Right renal cortex interstitium (tissue), 3 donors: ENCODE measurements at places on chromosomes 16 and 17. TPM values are rescaled to one million over a fixed set of nuclear protein-coding genes. Genes with fewer than 3 reads are reported as not detected.

DNA sequence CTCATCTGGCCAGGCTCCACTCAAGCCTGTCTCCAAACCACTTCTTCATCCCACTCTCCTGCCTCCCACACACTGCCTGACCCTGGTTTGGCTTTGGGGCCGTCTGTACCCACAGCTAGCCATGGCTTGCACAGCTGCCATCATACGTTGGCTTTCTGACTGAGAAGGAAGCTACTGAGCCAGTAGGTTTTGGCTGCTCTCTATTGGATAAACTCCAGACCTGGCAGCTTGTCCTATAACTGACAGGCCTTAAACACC, 3.9 kb downstream of the MIF4GD start:
- no peak for DNase-seq

- DNase-seq = no peak
These were observed 341.0 kb downstream of the SEC14L1 start for GRCh38 chr17:77481476-77482374.

MFSD6L gene
- polyA plus RNA-seq = 3.5 TPM

- DNase-seq = no peak
These were observed 143.9 kb upstream of the HS3ST2 start for GRCh38 chr16:22670044-22670536.

GRCh38 chr16:4347765-4348509, 3.2 kb downstream of the PAM16 start:
- no peak for DNase-seq

GRCh38 chr17:67044940-67045339, 586 bp downstream of the CACNG1 start:
- no peak for DNase-seq

DNA sequence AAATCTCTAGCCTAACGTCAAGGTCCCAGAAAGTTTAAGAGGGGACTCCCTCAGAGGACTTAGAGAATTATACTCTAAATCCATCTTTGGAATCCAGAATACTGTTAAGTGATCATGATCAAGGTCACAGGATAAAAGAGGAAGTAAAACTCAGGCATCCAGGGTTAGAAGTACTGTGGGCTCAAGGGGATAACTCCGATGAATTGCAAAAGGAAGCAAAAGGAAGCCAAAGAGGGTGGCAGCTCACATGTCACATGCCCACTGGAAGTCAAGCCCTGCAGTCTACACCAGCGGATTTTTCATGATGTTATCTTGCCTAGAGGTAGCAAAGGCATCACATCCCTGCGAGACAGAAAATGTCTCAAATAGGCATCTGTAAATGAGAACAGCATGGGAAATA, 3.8 kb downstream of the ZNF821 start:
- no peak for DNase-seq

DNA sequence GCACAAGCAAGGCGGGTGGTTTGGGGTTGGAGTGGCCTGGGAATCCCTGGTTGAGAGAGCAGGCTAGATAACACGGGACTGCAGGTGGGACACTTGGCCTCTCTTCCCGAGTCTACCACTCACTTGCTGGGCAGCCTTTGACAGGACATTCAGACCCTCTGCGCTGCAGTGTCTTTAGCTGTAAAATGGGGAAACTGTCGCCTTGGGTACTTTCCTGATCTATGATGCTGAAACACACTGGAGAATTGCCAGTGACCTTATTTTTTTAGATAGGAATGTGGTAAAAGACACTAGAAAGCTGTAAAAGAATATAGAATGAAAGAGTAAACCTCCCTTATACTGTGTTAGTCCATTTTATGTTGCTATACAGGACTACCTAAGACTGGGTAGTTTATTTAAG, 30.5 kb downstream of the KSR1 start:
- no peak for DNase-seq

DNA sequence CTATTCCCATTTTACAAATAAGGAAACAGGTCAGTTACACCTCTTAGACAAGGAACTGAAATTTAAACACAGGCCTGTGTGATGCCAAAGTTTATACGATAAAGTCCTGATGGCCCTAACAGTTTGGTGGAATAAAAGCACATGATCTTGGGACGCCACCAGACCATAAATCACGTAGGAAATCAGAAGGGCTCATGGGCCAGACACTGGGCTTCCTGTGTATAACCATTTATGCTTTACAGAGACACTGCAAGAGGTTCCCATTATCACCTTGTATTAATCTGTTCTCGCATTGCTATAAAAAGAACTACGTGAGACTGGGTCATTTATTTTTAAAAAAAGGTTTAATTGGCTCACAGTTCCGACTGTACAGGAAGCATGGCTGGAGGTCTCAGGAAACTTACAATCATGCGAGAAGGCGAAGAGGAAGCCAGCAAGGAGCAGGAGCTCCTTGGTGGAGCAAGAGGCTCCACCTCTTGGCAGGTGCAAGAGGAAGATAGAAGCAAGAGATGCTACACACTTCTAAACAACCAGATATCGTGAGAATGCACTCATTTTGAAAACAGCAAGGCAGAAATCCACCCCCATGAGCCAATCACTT, 124.0 kb upstream of the MON1B start:
- no peak for DNase-seq

DNA sequence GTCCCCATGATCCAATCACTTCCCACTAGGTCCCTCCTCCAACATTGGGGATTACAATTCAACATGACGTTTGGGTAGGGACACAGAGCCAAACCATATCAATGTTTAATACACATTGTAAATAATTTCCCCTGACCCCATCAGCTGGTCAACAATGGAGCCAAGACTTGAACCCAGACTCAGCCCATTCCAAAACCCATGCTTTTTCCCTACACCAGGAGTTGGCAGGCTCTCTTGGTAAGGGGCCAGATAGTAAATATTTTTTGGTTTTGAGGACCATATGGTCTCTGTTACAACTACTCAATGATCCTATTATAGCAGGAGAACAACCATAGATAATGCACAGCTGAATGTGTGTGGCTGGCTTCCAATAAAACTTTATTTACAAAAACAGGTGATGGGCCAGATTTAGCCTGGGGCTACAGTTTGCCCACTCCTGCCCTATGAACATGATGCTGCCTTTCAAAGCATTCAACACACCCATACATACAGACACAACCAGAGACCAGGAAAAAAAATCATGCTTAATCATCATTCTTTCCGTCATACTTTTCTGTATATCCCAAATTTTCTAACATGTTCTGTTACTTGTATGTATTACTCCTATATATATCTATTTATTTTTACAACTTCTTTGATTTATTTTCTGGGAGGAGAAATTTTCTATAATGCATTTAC, 22.1 kb upstream of the MSI2 start:
- DNase-seq = no peak

- DNase-seq = no peak
These were observed 46.0 kb downstream of the TNRC6A start for GRCh38 chr16:24775455-24775854.

DNA sequence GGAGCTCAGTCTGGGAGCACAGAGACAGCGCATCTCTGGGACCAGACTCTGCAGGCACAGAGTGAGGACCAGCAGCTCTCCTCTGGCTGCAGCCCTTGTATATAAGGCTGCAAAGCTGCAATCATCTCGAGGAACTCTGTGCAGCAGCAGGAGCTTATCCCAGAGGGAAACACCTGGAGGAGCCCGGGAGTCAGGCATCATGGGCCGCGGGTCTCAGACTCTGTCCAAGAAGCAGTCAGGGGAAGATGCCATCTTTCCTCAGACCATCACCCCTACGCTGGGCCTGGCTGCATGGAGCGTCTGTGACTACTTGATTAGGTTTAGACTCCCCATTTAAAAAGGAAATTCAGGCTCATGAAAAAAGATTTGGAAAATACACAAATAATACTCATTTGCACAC, 122.0 kb downstream of the IRF8 start:
- no peak for DNase-seq

- DNase-seq = no peak
These were observed 161.5 kb downstream of the FTO start for GRCh38 chr16:53865494-53865863.
